ENCODE measurements at places on chromosomes 16 and 17.

DNA sequence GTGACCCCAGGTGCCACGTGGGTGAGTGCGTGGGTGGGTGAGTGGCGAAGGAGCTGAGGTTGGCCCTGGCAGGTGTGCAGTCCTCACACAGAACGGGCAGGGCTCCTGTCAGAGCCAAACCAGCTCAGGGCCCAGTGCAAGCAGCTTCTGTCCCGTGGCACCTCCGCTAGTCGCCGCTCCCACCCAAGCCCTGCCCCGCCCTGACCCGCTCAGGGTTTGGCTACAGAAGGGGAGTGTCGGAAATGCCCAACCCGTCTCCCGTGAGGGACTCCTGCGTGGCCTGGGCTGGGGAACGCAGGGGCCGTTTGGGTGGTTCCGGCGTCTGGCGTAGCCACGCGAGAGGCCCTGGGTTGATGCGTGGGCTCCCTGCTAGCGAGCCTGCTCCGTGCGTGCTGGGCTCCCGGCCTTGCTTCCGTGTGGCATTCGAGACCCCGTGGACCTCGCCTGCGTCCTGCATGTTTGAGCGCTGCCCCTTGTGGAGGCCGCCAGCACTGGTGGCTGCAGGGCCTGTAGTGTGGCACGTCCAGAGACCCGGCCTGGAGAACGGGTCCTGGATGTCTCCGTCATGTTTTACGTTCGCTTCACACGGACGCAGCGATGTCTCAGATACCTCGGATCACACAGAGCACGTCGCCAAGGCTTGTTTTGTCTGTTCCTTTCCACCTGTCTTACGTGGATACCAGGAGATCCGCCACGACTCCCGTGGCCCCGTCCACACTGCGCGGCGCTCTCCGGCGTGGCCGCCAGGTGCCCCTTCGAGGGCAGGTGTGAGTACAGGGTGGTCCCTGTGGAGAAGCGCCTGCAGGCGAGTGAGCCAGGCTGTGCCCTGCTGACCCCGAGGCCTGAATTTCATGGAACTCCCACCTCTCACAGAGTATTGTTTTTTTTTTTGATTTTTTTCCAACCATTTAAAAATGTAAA is 10.2 kb downstream of the CAPN15 start:
- DNase-seq = no peak
- H3K27ac ChIP-seq = no peak overlapping the region
- no peaks in the 10 kb centered on the region for H3K4me1 ChIP-seq
- no peaks in the 10 kb centered on the region for H3K27me3 ChIP-seq
- H3K36me3 ChIP-seq = peaks cover 8% of the 10 kb centered on the region

GRCh38 chr16:61050547-61050946 is 985.7 kb downstream of the CDH8 start:
- H3K27ac ChIP-seq = no peak overlapping the region
- H3K27me3 ChIP-seq = no peaks in the 10 kb centered on the region
- no peaks in the 10 kb centered on the region for H3K36me3 ChIP-seq
- no peak overlapping the region for H3K4me3 ChIP-seq

GRCh38 chr17:35972066-35972465 is 9.2 kb downstream of the CCL16 start:
- H3K27ac ChIP-seq = no peak overlapping the region

GRCh38 chr17:21124086-21124485 is 2.7 kb upstream of the DHRS7B start:
- no peak for DNase-seq
- H3K4me1 ChIP-seq = peaks cover 32% of the 10 kb centered on the region
- H3K4me3 ChIP-seq = no peak overlapping the region

GRCh38 chr16:10297341-10298006 is 88.4 kb upstream of the ATF7IP2 start:
- peaks cover 2% of the 10 kb centered on the region for H3K27me3 ChIP-seq
- H3K4me3 ChIP-seq = no peak overlapping the region
- H3K36me3 ChIP-seq = no peaks in the 10 kb centered on the region
- H3K4me1 ChIP-seq = no peaks in the 10 kb centered on the region
- no peak for DNase-seq
- no peak overlapping the region for H3K27ac ChIP-seq

- H3K4me1 ChIP-seq = peaks cover 2% of the 10 kb centered on the region
- peaks cover 1% of the 10 kb centered on the region for H3K36me3 ChIP-seq
- H3K27me3 ChIP-seq = no peaks in the 10 kb centered on the region
- DNase-seq = no peak
- H3K27ac ChIP-seq = no peak overlapping the region
- no peak overlapping the region for H3K4me3 ChIP-seq
Observed at GRCh38 chr17:69373069-69373468, 41.4 kb upstream of the MAP2K6 start.

DNA sequence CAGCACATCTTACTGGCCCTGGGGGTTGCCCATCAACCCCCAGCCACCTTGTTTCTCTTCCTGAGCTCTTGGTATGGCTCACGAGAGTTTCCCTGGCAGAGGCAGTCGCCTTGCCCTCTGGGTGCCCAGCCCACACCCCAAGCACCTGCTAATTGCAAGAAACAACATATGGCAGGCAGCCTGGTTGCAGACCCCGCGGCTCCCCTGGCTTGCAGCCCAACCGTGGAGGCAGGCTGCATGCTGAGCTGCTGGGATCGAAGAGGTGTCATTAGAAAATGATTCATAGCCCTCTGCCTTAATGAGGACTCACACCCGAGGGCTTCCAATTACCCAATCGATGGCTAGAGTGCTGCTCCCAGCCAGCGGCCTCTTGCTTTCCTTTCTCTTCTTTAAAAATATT is 115.7 kb downstream of the TMEM114 start:
- no peak overlapping the region for H3K4me3 ChIP-seq
- no peak for DNase-seq
- H3K27ac ChIP-seq = no peak overlapping the region
- no peaks in the 10 kb centered on the region for H3K36me3 ChIP-seq
- no peaks in the 10 kb centered on the region for H3K4me1 ChIP-seq
- no peaks in the 10 kb centered on the region for H3K27me3 ChIP-seq

GRCh38 chr17:59069856-59070255 is 36.8 kb downstream of the TRIM37 start:
- H3K36me3 ChIP-seq = peaks cover 29% of the 10 kb centered on the region
- DNase-seq = no peak
- H3K4me1 ChIP-seq = no peaks in the 10 kb centered on the region

DNA sequence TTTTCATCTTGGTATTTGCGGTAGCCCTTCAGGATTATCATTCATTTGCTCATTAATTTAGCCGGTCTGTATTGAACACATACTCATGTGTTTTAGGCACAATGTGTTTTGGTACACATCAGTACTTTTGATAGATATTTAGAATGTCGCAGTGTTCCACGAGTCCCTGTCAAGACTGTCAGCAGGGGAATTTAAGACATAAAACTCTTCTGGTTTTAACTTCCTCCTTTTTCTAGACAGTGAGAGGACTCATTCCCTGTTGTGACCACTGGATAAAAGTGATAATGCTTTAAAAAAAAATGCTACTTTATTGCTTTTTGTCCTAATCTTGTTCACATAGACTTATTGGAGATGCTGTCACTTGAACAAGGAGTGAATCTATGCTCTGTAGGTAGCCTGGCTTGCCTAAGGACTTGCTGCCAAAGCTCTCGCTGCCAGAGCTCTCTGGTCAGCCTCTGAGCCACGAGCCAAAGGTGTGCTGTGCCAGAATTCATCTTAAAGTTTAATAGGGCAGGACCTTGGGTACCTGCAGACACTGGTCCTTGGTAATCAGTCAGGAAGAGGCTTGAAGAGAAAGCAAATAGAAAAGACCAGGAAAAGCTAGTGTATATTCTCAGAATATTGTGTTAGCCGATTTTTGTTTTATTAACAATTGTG is 5.4 kb downstream of the DCAF7 start:
- peaks cover 64% of the 10 kb centered on the region for H3K4me1 ChIP-seq
- H3K4me3 ChIP-seq = no peak overlapping the region
- peaks cover 17% of the 10 kb centered on the region for H3K36me3 ChIP-seq

DNA sequence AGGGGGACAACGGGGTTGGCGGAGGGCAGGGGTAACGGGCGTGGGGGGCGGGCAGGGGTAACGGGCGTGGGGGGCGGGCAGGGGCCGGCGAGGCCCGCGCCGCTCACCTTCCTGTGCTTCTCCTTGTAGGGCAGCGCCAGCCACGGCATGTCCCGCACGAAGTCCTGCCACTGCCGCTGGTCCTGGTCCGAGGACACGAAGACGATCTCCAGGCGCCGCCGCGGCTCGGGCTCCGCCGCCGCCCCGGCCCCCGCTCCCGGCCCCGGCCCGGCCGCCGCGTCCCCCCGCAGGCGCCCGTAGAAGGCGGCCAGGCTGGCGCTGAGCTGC is 401 bp downstream of the NXN start:
- peaks cover 19% of the 10 kb centered on the region for H3K4me1 ChIP-seq
- no peaks in the 10 kb centered on the region for H3K36me3 ChIP-seq
- DNase-seq = peak; percentile 25

GRCh38 chr16:27993587-27993986 is 69.9 kb downstream of the GSG1L start:
- H3K4me3 ChIP-seq = no peak overlapping the region
- no peak overlapping the region for H3K27ac ChIP-seq
- H3K4me1 ChIP-seq = peaks cover 11% of the 10 kb centered on the region
- H3K36me3 ChIP-seq = no peaks in the 10 kb centered on the region
- DNase-seq = no peak

DNA sequence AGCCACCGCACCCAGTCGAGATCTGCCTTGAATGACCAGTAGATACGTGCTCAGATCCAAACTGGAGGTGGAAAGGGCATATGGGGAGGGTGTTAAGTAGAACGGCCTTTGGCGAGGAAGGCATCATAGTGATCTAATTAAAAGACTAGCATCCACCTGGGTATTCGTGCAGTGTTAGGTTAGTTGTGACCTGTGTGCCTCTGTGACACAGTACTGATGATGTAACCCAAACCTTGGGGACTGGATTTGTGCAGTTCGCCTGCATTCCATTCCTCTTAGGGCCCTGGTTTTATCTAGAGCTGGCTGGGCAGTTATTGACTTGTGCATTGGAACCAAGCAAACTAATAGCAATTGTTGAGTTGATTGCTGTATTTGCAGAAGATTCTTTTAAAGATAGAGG is 47.9 kb downstream of the SNX29 start:
- DNase-seq = no peak
- no peak overlapping the region for H3K4me3 ChIP-seq
- peaks cover 4% of the 10 kb centered on the region for H3K4me1 ChIP-seq
- H3K27ac ChIP-seq = no peak overlapping the region
- H3K27me3 ChIP-seq = no peaks in the 10 kb centered on the region

DNA sequence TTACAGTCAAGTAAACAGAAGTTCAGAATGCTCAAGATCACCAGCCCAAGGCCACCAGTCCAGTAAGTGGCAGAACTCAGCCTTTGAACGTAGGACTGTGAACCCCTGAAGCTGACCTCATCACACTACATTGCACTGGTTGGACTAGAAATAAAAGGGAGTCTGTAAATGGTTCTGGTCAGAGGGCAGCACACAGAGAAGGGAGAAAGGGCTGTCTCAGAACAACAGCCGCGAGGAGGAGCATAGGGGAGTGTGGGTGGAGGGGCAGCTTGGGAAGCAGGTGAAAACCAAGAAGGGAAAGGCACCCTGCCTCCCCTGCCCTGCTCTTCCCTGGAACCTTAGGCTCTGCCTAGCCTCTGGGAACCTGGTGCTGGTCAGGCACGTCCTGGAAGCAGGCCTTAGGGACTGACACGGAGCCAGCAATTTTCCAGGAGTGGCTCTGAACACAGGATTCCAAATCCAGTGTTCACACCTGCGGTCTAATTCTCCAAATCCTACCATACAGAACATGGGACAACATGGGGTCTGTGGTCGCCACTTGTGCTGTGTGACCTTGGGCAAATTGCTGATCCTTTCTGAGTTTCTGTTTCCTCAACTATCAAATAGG is 7.0 kb downstream of the PDILT start:
- H3K27ac ChIP-seq = no peak overlapping the region
- DNase-seq = no peak
- no peaks in the 10 kb centered on the region for H3K4me1 ChIP-seq
- no peaks in the 10 kb centered on the region for H3K27me3 ChIP-seq

GRCh38 chr17:40281663-40282062 is 6.0 kb upstream of the CDC6 start:
- DNase-seq = no peak
- H3K36me3 ChIP-seq = peaks cover 11% of the 10 kb centered on the region
- H3K27ac ChIP-seq = peak overlapping the region; percentile 21
- no peaks in the 10 kb centered on the region for H3K27me3 ChIP-seq
- no peak overlapping the region for H3K4me3 ChIP-seq
- peaks cover 26% of the 10 kb centered on the region for H3K4me1 ChIP-seq

- H3K27me3 ChIP-seq = peaks cover 5% of the 10 kb centered on the region
- H3K36me3 ChIP-seq = no peaks in the 10 kb centered on the region
- H3K4me3 ChIP-seq = no peak overlapping the region
- DNase-seq = no peak
- no peak overlapping the region for H3K27ac ChIP-seq
Observed at GRCh38 chr16:73149334-73149733, 101.4 kb upstream of the ZFHX3 start.

DNA sequence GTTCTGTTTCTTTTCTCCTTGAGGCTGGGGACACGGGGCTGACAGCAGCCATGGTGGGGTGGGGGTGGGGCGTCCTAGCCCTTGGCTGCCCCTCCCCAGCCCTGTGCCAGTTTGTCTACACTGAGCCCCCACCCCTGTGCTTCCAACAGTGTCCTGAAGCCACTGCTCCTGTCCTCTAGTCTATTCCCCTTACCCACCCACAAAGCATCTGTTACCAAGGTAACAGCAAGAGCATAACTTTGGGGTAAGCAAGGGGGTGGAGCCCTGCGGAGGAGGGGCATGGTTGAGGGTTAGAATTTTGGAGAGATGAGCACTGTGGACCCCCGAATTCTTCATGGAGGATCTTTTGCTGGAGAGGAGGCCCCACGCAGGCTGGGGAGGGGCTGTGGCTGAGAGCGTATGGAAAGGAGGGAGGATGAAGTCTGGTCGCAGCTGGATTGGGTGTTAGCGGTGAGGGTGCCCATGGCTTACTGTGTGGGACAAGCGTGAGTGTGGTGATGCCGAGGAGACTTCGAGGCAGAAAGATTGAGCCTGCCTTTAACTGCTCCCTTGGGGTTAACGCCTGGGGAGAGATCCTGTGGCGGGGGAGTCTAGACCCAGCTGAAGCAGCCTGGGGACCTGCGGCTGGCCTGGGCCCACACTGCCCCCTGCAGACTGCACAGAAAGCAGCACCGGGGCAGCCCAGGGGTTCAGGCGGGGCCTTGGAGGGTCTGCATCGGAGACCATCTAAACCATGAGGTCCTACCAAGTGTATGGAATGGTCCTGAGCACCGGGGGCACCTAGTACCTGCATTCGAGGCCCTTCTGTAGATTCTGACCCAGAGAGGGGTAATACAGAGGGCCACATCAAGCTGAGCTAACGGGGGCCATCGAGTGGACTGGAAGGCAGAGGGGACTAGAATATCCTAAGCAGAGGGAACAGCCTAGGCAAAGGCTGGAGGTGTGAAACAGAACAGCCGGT is 6.1 kb upstream of the STAC2 start:
- H3K27me3 ChIP-seq = peaks cover 15% of the 10 kb centered on the region
- no peaks in the 10 kb centered on the region for H3K36me3 ChIP-seq
- no peak overlapping the region for H3K27ac ChIP-seq

GRCh38 chr17:46013502-46014165 is 14.6 kb downstream of the STH start:
- no peak for DNase-seq
- no peak overlapping the region for H3K27ac ChIP-seq
- H3K36me3 ChIP-seq = no peaks in the 10 kb centered on the region
- no peaks in the 10 kb centered on the region for H3K27me3 ChIP-seq
- peaks cover 4% of the 10 kb centered on the region for H3K4me1 ChIP-seq

- H3K27me3 ChIP-seq = no peaks in the 10 kb centered on the region
- no peak overlapping the region for H3K4me3 ChIP-seq
- no peaks in the 10 kb centered on the region for H3K36me3 ChIP-seq
- no peak overlapping the region for H3K27ac ChIP-seq
- DNase-seq = no peak
- H3K4me1 ChIP-seq = peaks cover 2% of the 10 kb centered on the region
Observed at GRCh38 chr16:4178468-4179010, 62.3 kb upstream of the ADCY9 start.

Data from activated naive CD4-positive, alpha-beta T cell treated with anti-CD3 and anti-CD28 coated beads for 36 hours (primary cell).